Stimulated activated CD4-positive, alpha-beta T cell treated with anti-CD3 and anti-CD28 coated beads, Interleukin-1b, Interleukin-23, amount 100 ng/mL, for 1 hour (primary cell): ENCODE measurements at places on chromosomes 1 and 21.

GRCh38 chr1:40825996-40826395, 36.2 kb downstream of the CITED4 start:
- no peak for DNase-seq

DNA sequence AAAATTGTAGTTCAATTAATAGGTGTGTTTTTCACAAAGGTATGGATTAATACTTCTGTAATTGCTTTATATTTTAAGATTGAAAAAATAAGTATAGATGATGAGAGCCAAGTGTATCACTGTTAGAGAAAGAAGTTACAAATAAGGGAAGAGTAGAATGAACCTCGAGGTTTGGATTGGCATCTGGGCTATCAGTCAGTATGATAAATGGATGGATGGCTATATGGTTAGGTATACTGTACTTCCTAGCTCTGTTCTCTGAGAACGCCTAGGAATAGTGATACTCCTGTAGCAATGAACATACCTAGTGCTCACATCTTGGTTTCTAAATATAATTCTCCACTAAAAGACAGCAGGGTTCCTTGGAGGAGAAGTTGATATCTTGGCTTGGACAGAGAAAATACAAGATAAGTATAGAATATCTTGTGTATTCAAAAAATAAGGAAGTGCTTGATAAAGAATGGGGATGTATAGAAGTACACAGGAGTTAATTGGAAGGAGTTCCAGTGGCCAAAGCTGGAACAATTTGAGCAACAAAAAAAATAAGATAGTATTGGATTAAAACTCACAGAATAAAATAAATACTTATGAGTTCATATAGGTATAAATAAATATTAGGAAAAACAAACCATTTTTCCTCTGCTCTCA, 12.4 kb downstream of the IPO9 start:
- DNase-seq, result no peak

DNA sequence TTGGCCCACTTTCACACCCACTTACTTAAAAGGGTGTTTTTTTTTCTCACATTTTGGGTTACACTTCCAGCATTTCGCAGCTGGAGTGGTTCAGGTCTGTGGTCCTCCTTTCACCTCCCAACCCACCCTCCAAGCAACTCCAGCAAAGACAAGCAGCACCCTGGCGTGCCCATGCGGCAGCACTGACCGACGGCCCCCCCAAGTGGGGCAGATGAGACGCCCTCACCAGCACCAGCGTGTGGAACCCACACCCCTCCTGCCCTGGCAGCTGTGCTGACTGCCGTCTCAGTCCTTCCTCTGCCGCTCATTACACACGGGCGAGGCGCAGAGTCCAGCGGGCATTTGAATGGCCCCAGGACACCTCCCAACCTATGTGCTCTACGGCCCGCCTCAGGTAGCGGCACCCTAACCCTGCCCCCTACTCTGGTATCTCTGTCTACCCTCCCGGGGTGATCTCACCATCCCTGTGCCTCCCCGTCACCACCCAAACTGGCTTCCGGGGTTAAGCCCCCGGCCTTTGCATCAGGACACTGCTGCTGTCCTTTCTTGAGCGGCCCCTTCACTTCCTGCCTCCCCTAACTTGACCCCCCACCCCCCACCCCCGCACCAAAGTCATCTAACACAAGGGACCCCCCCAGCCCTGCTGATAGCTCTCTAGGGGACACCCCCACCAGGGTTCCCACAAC, 10.9 kb downstream of the LSS start:
- no peak for DNase-seq

DNA sequence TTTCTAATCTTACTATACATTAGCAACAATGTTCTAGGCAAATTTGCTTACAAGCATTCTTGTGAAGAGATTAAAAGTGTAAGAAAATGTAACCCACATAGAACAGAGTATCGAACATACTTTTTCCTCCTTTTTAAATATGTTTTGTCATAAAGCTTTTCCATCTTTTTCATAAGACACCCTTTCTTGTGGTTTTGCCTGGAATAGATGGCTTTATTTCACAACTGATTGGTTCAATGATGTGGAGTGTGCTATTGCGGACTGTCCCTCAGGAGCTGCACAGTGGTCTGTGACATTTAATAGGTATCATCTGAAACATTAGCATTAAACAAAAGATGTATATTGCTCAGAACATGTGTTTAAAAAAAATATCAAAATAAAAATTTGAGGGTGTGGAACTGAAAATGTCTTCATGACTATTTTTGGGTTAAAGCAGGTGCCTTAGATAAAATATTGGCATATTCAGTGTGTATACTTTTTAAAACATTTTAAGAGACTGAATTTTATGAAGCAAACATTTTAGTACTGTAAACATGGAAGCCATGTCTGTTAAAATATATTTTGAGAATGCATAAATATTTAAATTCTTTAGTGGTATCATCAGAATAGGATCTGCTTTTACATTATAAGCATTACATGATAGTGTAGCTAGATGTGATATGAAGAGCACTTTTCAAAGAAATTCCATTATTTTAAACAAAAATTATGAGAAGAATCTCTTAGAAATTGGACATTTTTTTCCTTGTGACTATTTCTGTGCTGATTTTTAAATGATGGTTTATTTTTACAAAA, 48.3 kb upstream of the C1orf146 start:
- DNase-seq, result no peak

- no peak for DNase-seq
Observed at GRCh38 chr21:29382030-29382654, 83.4 kb downstream of the BACH1 start.

- no peak for DNase-seq
Observed at GRCh38 chr1:223331301-223331700, 32.7 kb downstream of the SUSD4 start.

GRCh38 chr1:116577759-116578314, 7.0 kb upstream of the CD58 start:
- DNase-seq, result no peak
